DMS 273 treated with DMSO at 0.1 percent for 48 hours (cell line): ENCODE measurements at places on chromosomes 7 and 10.

- DNase-seq = no peak
Observed at GRCh38 chr10:99528494-99529441, 4.0 kb upstream of the NKX2-3 start.

- no peak for DNase-seq
Observed at GRCh38 chr10:74991435-74991834, 120.0 kb upstream of the SAMD8 start.

GRCh38 chr10:113647812-113648211, 16.0 kb downstream of the NRAP start:
- no peak for DNase-seq

DNA sequence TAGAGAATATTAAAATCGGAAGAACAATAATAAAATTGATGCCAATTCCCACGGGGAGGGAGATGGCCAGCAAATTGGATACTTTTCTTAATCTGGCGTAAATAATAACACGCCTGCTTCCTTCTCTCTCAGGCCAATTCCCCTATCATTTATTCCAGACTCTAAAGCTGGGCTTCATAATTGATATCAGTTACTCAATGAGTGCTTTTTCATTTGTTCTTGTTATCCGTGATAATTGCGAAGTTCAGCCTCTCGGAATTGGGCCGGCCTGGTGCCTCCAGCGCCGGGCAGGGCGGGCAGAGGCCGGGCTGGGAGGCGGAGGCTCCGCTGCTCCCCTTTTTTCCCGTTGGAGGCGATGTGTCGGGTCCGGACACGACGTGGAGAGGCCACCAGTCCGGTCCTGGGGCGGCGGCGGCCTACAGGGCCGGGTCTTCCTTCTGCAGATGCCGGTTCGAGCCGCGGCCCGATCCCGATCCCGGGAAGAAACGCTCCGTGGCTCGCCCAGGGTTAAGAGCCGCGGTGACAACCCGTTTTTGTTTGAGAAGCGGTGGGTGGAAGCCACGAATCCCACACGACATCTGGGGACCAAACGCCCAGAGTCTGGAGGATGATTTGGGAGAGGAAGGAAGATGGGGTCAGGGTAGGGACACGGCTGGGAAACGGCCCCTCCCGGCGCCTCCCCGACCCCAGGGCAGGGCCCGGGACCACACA, 13.6 kb downstream of the UNCX start:
- DNase-seq = no peak

DNA sequence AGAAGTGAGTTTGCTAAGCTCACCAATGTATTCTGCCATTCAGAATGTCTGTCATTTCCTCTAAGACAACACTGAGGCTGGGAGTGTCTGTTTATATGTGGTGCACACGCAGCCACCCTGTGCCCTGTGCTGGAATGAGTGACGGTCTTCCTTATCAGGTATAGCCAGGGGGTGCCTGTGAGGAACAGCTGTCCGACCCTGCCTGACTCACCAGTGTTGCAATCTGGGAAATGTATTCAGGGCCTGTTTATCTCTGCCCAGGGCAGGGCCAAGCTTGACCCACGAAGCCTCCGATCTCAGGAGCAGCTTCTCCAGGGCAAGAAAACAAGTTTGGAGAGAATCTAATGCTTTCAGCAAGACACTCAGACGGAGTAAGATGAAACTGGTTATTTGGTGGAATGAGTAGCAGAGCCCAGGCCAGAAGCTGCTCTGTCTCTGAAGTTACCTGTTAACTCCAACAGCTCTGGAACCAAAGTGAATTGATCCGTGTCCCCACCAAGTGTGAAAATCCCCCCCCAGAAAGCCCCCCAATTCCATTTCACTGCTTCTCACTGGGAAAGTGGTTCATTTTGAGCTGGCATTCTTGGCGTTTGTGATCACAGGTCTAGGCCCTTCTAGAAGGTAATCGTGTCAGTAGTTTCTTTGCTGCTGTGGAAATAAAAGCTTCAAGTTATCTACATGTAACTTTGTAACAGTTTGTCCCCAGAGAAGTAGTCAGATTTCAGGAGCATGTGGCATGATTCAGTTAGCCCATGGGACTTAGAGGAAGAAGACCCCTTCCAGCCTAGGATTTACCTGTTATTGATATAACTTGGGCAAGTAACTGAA, 6.1 kb upstream of the UBE2H start:
- peak; percentile 44 for DNase-seq

DNA sequence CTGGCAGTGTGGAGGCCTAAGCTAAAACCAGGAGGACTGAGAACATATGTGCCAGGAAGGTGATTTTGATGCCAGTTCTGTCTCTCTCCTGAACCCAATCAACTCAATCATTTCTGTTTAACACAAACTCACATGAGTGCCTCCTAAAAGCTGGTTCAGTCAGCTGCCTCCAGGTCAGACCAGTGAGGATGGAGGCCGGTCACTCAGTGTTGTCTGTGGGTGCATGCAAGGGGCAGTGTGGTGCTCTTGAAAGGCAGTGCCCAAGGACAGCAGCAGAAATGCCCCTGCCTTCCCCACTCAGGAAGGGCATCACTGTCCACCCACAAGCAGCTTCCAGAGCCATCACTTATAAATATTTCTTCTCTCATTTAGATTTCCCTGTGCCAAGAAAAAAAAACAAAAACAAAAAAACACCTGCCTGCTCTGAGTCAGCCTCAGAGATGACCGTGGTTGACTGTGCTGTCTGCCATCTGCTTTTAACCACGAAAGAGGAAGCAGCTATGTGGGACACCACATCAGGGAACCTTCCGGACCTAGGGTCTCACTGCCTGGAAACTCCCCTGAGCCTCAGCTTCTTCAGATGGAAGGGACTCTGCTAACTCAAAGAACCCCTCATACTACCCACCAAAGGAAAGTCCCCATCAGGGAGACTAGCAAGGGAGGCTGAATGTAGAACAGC, 39.1 kb downstream of the VOPP1 start:
- DNase-seq = peak; percentile 17
